ENCODE measurements at places on chromosomes 12 and 14. TPM values are rescaled to one million over a fixed set of nuclear protein-coding genes. Genes with fewer than 3 reads are reported as not detected.

DNA sequence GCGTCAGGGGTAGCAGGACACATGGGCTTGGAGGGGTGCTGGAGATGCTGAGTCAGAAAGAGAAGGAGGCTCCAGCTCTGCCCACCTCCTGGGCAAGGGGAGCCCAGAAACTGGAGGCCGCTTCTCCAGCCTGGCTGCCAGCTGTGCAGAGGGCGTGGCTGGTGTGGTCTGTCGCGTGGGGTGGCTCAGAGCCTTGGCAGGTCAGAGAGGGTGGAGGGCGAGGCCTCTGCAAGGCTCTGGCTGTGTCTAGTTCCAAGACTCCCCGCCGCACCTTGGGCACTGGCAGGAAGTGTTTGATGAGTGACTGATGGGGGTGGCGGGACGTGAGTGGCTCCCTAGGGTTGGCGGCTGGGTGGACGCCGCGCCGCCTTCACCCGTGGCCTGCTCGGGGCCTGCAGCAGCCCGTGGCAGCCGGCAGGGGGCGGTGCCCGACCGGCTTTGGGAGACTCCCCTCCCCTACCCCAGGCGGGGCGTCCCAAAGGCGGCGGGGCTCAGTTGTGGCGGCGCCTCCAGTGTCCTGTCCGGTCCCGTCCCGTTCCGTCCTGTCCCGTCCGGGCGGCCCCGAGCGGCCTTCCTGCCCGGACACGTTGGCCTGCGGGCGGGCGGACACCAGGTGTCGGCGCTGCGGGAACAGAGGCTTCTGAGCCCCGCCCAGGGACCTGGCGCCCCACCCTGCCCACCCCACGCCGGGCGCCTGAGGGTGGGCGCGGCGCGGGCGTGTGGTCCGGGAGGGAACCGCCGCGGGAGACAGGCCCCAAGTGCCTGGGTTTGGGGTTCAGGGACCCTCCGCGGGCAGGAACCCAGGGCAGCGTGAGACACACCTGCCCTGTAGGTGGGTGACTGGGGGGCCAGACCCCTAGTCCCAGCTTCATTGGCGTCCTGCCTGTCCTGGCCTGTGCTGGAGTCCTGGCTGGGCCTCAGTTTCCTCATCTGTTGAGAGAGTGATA lies 39.7 kb downstream of the KRT80 start:
- DNase-seq = peak; percentile 79
- H3K4me3 ChIP-seq = peak overlapping the region; percentile 32
- peak overlapping the region; percentile 39 for H3K27ac ChIP-seq

The DDIT3 gene
- total RNA-seq = 46.4 TPM

The SMCO2 gene
- total RNA-seq = not detected

GRCh38 chr12:52193991-52194390 lies 2.2 kb upstream of the KRT80 start:
- H3K27me3 ChIP-seq = no peaks in the 10 kb centered on the region
- H3K4me1 ChIP-seq = peaks cover 29% of the 10 kb centered on the region
- no peak overlapping the region for H3K4me3 ChIP-seq
- DNase-seq = no peak

The CDH24 gene
- total RNA-seq = 1.2 TPM

DNA sequence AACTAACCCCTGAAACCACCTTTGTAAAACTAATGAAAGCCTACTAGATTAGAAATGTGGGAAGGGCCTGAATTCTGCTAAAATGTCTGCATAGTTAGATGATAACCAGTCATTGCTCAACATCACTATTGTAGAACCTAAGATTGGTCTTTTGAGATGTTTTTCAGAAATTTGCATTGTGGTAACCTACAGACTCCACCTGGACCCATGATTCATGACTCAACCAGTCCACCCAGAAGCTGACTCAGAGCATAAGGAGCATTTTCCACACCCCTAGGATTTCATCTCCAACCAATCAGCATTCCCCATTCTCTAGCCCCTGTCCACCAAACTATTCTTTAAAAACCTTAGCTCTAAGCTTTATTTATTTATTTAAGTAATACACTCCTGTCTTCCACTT lies 30.4 kb upstream of the CHGA start:
- H3K4me3 ChIP-seq = no peak overlapping the region
- peaks cover 17% of the 10 kb centered on the region for H3K27me3 ChIP-seq
- no peak for DNase-seq

DNA sequence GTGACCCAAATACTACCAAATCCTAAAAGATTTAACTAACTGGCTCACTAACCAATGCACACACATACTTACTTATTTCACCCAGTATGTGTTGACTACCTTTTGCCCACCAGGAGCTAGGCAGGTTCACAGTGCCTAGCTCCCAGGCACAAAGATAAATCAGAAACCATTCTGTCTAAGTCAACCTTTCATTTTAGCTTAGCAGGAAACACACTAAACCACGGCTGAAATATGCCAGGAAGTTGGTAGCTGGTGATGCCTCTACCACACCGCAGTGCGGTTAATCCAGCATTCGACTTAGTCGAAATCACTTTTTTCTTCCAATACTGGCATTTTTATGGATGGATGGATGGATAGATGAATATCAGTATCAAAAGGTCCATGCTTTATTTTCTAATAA lies 597.7 kb downstream of the DIO2 start:
- no peak overlapping the region for H3K27ac ChIP-seq
- no peaks in the 10 kb centered on the region for H3K4me1 ChIP-seq

GRCh38 chr14:56976211-56976610 lies 165.9 kb upstream of the OTX2 start:
- H3K4me3 ChIP-seq = no peak overlapping the region
- no peaks in the 10 kb centered on the region for H3K27me3 ChIP-seq
- no peaks in the 10 kb centered on the region for H3K4me1 ChIP-seq
- no peak overlapping the region for H3K27ac ChIP-seq
- DNase-seq = no peak

The PZP gene
- total RNA-seq = not detected

The BEGAIN gene
- total RNA-seq = not detected

The GLT8D2 gene
- 27.5 TPM for total RNA-seq

- peaks cover 6% of the 10 kb centered on the region for H3K4me1 ChIP-seq
- H3K36me3 ChIP-seq = no peaks in the 10 kb centered on the region
- no peak for DNase-seq
These were observed 65.4 kb upstream of the RFLNA start for GRCh38 chr12:124229520-124229919.

The ABHD12B gene
- not detected for total RNA-seq

DNA sequence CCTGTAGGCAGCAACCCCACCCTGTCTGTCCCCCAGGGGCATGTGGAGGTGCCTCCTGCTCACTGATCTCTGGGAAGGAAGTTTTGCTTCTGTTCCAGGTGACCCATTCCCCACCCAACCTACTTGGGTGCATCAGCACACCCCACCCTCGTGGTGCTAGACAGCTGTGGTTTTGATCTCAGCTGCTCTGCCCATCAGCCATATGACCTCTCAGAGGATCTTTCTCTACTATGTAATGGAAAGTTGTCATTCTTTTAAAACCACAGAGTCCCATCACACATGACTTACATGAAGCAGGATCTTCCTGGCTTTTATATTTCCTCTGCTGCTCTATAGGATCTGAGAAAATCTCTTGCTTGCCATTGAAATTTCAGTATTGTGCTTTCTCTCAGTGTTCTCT lies 13.5 kb upstream of the KRT82 start:
- no peak overlapping the region for H3K27ac ChIP-seq
- no peaks in the 10 kb centered on the region for H3K36me3 ChIP-seq
- no peak for DNase-seq
- no peak overlapping the region for H3K4me3 ChIP-seq

The TMEM119 gene
- 0.87 TPM for total RNA-seq

The PIP4K2C gene
- 60.0 TPM for total RNA-seq

The DCN gene
- 316 TPM for total RNA-seq

DNA sequence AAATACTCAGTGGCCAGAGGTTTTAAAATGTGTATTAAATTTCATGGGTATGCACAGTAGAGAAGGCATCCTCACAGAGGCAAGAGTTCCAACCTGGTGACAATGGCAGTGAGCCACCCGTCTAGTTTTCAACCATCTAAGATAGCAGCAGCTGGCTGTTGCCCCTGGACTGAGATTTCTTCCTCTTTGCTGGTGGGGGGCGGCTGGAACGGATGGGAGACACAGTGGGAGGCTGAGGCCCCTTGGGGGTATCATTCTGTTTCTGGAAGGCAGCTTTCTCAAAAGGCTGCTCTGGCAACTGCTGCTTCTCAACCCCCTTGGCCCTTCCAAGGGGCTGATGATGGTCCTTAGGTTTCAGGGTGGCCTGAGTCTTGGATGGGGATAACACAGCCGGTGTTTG lies 1.0 kb upstream of the IFFO1 start:
- peaks cover 21% of the 10 kb centered on the region for H3K4me1 ChIP-seq
- H3K4me3 ChIP-seq = no peak overlapping the region
- no peaks in the 10 kb centered on the region for H3K27me3 ChIP-seq
- no peak for DNase-seq
- peaks cover 37% of the 10 kb centered on the region for H3K36me3 ChIP-seq

- H3K4me3 ChIP-seq = no peak overlapping the region
- no peaks in the 10 kb centered on the region for H3K36me3 ChIP-seq
- H3K4me1 ChIP-seq = peaks cover 22% of the 10 kb centered on the region
- no peaks in the 10 kb centered on the region for H3K27me3 ChIP-seq
- no peak overlapping the region for H3K27ac ChIP-seq
These were observed 8.4 kb downstream of the GPRC5A start for GRCh38 chr12:12899530-12900380.

DNA sequence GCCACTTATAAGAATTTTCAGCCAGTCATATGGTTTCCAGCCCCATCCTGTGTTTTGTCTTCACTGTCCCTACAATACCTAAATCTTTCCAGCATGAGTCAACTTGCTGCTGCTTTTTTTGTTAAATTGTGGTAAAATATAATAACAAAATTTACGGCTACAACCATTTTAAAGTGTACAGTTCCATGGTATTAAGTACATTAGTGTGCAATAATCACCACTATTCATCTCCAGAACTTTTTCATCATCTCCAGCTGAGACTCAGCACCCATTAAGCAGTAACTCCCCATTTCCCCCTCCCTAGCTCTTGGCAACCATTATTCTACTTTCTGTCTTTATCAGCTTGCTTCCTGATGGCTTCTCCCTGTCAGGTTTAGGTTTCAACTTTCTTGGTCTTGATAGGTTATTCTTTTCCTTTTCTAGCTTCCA lies 39.1 kb downstream of the FRS2 start:
- no peak overlapping the region for H3K4me3 ChIP-seq
- no peaks in the 10 kb centered on the region for H3K27me3 ChIP-seq
- H3K27ac ChIP-seq = no peak overlapping the region

- no peak overlapping the region for H3K4me3 ChIP-seq
- no peak overlapping the region for H3K27ac ChIP-seq
- peak; percentile 78 for DNase-seq
- H3K27me3 ChIP-seq = no peaks in the 10 kb centered on the region
- H3K4me1 ChIP-seq = no peaks in the 10 kb centered on the region
These were observed 123.0 kb upstream of the PZP start for GRCh38 chr12:9331218-9331626.

DNA sequence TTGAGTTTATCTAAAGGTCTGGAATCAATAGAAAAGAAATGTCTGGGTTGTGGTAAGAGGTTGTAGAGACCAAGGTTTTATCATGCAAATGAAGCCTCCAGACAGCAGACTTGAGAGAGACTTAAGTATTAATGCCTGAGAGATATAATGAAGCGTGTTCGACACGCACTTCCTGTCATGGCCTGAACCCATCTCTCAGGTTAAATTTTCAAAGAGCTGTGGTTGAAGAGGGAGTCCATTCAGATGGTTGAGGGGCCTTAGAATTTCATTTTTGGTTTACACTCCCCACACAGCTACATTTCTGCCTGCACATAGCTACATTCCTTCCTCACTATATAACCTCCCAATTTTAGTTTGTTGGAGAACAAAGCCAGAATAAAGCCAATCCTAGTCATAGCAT lies 10.1 kb upstream of the CLEC12A start:
- DNase-seq = no peak
- no peak overlapping the region for H3K27ac ChIP-seq
- H3K27me3 ChIP-seq = no peaks in the 10 kb centered on the region
- no peak overlapping the region for H3K4me3 ChIP-seq
- no peaks in the 10 kb centered on the region for H3K36me3 ChIP-seq

The AQP2 gene
- not detected for total RNA-seq

GRCh38 chr12:122028905-122029560 lies 7.3 kb downstream of the BCL7A start:
- H3K36me3 ChIP-seq = no peaks in the 10 kb centered on the region
- H3K27ac ChIP-seq = no peak overlapping the region
- no peak overlapping the region for H3K4me3 ChIP-seq
- peaks cover 30% of the 10 kb centered on the region for H3K4me1 ChIP-seq

The CD69 gene
- total RNA-seq = 2.2 TPM

All from stomach (tissue), 19 donors.